ENCODE measurements at places on chromosomes 6 and 20.

DNA sequence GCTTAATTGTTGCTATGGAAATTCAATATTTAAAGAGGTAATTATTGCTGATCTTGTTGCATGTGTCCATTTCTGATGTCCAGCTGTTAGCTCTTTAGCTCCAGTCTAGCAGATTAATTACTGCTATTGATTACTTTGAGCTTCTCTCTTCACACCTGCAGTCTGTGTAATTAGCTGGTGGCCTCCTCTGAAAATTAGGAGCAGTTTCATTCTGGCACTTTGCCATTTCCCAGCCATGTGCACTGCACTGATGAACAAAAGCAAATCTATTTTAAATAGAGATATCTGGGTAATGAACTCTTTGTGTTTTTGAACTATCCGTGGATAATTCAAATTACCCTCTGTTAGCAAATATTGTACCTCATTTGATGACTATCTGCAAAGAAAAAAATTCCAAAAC lies 275.9 kb downstream of the RNF144B start:
- peak; percentile 78 for DNase-seq

GRCh38 chr6:147156799-147157382 lies 47.3 kb upstream of the STXBP5 start:
- DNase-seq, result no peak

- no peak for DNase-seq
These were observed 75.1 kb downstream of the ARID1B start for GRCh38 chr6:156852147-156852857.

DNA sequence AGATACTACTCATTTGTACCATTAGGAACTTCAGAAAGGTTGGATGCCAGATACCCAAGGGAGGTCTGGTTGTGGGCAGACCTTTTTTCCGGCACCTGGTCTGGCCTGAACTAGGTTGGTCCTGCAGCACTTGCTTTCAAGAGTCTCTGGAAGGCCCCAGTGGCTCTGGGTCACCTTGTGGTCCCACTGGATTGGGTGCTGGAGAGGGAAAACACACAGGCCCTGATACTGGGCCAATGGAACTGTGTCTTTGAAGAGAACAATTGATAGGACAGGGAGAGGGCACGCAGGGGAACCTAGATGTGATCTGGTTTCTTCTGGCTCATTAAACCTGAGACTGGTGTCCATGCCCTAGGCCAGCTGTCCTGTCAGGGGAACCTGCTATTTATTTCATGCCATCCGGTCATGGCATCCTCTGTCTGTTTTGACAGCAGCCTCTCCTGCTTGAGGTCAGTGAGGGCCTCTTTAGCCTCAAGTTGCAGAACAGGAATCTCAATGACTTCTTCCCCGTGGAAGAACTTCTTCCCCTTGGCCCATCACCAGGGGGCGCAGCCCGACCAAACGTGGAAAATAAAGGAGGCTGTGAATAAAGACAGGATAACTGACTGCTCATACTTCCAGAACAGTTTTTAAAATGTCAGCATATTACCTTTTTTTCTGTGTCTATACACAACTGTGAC lies 25.0 kb downstream of the TAF8 start:
- peak; percentile 52 for DNase-seq

DNA sequence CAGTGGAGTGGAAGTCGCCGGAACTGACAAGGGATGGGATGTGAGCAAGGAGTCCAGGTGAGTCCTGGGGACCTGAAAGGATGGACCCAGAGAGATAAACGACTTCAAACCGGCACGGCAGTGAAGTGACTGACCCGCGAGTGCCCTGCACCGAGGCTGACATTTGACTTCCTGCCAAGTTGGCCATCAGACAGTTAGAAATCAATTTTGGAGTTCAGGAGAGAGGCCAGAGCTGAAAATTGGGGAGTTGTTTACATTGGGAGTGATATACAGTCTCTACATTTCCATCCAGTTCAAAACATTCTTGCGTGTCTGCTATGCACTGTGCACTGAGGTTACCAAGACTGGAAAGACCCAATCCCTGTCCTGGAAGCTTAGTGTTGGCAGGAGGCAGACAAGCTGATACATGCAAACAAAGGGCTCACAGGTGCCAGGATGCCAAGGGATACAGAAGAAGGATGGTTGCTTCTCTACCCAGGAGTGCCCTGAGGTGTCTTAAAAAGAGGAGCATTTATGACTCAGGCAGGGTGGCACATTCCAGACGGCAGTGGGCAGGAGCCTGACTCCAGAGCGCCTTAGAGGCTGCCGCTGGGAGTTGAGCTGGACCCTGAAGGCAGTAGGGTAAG lies 186.6 kb downstream of the MTHFD1L start:
- DNase-seq, result no peak

GRCh38 chr6:114713690-114714089 lies 370.9 kb upstream of the HS3ST5 start:
- no peak for DNase-seq

GRCh38 chr20:22556565-22557056 lies 27.8 kb downstream of the FOXA2 start:
- DNase-seq, result no peak

DNA sequence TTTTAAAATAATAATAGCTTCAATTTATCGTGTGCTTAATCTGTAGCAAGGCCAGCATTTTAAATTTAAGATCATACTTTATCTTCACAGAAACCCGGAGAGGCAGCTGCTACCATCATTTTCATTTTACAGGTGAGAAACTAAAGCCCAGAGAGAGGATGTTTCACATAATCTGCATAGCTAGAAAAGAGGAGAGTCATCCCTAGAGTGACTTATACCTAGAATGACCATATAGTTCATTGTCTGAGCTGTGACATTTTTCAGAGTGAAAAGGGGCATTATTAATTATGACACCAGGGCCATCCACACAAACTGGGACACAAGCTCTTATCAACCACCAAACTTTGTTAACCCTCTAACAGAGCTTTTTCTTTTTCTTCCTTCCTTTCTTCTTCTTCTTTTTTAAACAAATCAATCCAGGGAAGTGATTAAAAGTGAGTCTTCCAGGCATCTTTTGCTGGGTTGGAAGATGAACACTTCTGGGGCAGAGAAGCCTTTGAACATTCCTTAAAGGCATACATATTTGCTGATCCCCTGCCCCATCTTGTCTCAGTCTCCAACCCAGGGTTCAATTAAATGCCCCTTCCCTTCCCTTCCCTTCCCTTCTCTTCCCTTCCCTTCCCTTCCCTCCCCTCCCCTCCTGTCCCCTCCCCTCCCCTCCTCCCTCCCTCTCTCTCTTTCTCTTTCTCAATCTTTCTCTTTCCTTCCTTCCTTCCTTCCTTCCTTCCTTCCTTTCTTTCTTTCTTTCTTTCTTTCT lies 272.5 kb upstream of the JAG1 start:
- DNase-seq, result no peak

DNA sequence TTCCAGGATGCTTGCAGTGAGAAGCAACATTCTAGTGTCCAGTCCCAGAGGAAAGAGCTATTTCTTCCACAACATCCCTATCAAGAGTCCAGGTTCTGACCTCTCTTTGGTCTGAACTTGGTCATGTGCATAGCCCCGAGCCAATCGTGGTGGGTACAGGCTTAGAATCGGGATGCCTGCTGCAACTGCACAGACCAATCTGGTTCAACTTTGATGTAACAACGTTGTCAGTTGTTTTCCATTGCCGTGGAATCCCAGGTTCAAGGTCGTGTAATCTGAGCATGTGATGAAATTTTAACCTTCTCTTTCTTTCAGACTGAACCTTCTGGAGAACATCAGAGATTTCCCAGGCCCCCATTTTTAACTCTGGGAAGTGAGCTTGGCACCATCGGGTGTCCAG lies 130.5 kb downstream of the ANKRD60 start:
- no peak for DNase-seq

GRCh38 chr6:31094389-31094881 lies 17.9 kb downstream of the C6orf15 start:
- peak; percentile 19 for DNase-seq

- DNase-seq, result peak; percentile 77
These were observed 94.1 kb downstream of the TMEM242 start for GRCh38 chr6:157229132-157229618.

GRCh38 chr6:129544892-129545612 lies 164.9 kb downstream of the ARHGAP18 start:
- no peak for DNase-seq

DNA sequence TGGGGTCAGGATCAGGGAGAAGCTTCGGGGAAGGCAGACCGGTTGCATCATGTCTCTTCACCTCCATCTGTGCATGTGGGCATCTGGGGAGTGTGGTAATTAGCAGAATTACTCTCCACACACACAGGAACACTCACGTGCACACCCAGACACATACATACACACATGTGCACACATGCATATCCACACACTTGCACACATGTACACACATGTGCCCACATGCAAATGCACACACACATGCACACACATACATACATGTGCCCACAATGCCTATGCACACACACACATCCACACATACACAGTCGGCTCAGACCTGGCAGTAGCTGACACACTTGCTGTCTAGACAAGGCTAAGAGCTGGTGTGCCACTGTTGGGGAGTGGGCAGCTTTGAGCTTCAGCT lies 212.3 kb upstream of the PMEPA1 start:
- no peak for DNase-seq

- peak; percentile 46 for DNase-seq
These were observed 36.1 kb upstream of the INSM1 start for GRCh38 chr20:20331817-20332216.

- peak; percentile 98 for DNase-seq
These were observed 299.1 kb upstream of the ID4 start for GRCh38 chr6:19538096-19538495.

Measured in NCI-H2081 (cell line).